ENCODE measurements at places on chromosomes 11 and 22.

DNA sequence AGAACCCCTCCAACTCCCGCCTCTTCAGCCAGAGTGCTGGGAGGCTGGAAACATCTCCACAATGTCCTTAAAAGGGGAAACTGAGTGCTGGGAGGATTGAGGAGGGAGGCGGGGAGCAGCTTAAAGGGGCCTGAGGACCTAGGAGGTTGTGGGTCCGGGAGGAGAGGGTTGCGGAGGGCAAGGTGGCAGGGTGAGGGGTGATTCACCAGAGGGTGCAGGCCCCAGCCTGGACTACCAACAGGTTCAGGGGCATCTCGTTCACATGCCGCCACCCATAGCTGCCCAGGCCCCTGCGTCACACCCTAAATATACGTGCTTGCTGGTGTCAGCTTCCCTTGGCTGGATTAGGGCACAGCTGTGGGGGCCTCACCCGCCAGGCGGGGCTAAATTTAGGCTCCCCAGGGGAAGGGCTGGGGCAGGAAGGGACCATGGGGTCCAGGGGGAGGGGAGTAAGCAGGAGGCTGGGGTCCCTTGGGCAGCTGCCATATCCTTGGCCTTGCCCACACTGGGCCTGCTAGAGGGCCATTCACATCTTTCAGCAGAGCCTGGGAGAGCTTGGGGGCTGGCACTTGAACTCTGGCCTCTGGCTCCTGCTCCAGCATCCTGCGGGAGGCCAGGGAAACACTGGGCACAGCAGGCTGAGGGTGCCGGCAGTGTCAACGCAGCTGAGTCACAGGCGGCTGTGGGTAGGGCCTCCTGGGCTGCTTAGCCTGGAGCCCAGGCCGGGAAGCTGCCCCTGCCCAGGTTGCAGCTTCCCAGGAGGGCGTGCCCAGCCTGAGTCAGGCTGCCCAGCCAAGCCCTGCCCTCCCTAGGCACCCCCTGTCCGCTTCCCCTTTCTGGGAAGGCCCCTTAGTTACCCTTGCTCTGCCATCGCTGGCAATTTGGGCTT lies 1.3 kb downstream of the EHBP1L1 start:
- no peak for DNase-seq

DNA sequence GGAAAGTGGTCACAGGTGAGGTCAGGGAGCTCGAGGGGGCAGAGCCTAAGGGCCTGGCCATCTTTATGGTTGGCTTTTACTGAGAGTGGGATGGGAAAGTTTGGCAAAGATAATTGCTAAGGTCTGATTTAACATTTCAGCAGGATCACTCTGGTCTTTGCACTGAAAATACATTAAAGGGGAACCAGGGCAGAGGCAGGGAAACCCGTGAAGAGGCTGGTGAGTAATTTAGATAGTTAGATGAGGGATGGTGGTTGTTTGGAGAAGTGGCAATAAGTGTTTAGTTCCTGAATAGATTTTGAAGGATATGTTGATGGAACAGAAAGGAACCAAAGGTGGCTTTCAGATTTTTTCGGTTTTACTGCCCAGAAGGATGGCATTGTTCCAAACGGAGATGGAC lies 50.8 kb downstream of the SCN3B start:
- no peak for DNase-seq

DNA sequence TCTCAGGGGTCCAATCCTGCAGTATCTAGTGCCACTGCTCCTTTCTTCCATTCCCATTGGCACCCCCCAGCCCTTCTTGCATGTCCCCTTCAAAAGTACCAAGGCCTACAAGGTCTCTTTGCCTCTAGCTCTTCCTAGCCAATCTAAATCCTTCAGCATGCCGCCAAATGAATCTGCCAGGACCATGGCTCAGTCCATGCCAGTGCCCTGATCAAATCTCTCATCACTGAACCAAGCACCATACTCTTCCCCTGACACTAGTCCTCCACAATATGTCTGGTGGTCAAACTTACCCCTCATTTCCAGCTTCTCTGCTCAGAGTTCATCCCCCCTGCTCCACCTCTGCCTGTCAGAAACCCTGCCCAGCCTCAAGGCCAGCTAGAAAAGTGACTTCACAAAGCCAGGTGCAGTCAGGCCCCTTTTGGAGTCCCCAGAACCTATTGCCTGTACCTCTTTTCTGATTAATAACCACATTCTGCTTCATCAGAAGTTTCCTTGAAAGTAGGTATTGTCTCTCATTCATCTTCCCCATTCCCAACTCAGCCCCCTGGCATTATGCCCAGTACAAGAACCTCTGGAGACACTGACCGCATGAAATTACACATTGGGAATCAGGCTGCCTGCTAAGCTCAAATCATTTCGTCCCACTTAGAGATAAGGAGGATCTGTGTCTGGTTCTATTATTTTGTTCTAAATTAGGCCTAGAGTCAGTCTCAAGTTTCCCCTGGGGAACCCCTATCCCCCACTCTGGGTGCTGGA lies 11.4 kb downstream of the FEN1 start:
- no peak for DNase-seq

DNA sequence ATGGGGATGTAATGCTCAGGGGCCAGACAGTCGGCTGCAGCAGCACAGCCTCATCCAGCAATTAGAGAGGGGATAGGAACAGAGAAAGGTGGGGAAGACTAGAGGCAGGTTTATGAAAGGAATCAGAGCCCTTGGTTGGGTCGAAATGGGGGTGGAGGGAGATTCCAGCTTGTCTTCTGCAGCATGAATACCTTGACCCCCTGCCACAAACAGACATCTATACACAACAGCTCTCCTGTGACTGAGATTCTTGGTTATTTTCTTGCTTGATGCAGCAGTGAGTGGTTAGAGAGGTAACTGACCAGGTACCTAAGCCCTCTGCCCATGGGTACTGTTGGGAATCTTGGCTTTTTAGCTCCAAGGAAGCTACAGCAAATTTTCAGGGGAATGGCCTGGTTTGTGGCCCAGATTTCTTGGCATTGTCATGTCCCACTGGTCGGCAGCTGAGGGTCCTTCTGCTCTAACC lies at the start of gene TRIM49D1:
TSS of gene TRIM49D1 (minus strand) at position 51 of the 466 bp plus-strand sequence. CDS start 4,535 bp downstream, outside the sequence.
- no peak for DNase-seq

- DNase-seq = no peak
These were observed 10.2 kb downstream of the GNB1L start for GRCh38 chr22:19844377-19845053.

- no peak for DNase-seq
These were observed 84.7 kb downstream of the DGCR2 start for GRCh38 chr22:19037282-19038163.

- no peak for DNase-seq
These were observed 263.3 kb upstream of the POU2AF2 start for GRCh38 chr11:110982214-110982613.

- DNase-seq = no peak
These were observed 21.9 kb upstream of the LYVE1 start for GRCh38 chr11:10590218-10590915.

- DNase-seq = no peak
These were observed 21.9 kb downstream of the TPBGL start for GRCh38 chr11:75262436-75262835.

- no peak for DNase-seq
These were observed 169.2 kb upstream of the NCAM1 start for GRCh38 chr11:112792070-112792469.

- no peak for DNase-seq
These were observed 10.2 kb upstream of the LDHA start for GRCh38 chr11:18384157-18384641.

GRCh38 chr11:130323452-130324450 lies 9.0 kb upstream of the ZBTB44 start:
- no peak for DNase-seq

DNA sequence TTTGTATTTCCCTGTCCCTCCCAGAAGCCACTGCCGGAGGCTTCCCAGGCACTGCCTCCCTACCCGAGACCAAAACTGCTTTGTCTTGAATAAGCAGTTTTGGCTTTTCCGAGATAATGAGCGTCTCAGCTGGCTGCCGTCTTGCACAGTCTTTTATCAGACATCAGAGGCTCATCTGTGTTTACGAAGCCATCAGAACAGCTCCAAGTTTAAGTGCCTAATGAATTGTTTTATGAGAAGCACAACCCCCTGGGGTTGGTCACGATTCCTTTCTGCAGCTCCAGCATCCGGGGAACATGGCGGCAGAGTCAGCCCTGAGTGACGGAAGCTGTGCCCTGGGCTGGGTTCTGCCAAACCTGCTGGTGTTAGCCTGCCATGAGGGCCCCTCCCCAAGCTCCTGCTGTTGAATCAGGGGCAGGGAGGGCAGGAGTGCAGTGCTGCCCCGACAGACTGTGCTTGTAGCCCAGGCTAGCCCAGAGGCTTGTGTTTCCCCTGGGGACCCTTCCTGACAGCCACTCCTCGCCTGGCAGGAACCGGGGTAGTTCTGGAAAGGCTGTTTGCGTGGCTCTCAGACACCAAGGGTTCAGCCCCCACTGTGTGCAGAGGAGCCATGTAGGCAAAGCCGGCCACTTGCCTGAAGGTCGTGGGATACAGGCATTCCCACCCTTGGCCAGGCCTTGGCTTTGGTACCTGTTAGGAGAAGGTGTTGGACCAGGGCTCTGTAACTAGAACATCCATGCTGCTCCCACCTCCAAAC lies 96.1 kb downstream of the MORC2 start:
- DNase-seq = no peak

GRCh38 chr11:130715085-130715876 lies 201.0 kb downstream of the SNX19 start:
- DNase-seq = no peak

DNA sequence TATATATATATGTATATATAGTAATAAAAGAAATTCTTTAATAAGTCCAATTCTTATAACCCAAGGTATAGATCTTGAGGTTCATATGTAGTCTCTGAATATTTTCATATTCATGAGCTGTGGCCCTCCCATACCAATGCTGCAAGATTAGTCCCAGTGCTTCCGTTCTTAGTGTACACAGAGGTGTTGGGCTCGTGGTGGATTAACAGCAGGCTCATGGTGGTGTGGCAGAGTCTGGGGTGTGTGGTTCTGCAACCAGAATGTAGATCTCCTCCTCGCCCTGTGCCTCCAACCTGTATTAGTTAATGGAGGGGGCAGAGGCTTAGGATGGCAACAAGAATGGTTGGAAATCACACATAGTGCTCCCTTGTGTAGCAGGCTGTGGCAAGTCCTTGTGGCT lies 16.8 kb downstream of the PRDM10 start:
- no peak for DNase-seq

GRCh38 chr11:65771589-65772112 lies 9.1 kb downstream of the AP5B1 start:
- no peak for DNase-seq

DNA sequence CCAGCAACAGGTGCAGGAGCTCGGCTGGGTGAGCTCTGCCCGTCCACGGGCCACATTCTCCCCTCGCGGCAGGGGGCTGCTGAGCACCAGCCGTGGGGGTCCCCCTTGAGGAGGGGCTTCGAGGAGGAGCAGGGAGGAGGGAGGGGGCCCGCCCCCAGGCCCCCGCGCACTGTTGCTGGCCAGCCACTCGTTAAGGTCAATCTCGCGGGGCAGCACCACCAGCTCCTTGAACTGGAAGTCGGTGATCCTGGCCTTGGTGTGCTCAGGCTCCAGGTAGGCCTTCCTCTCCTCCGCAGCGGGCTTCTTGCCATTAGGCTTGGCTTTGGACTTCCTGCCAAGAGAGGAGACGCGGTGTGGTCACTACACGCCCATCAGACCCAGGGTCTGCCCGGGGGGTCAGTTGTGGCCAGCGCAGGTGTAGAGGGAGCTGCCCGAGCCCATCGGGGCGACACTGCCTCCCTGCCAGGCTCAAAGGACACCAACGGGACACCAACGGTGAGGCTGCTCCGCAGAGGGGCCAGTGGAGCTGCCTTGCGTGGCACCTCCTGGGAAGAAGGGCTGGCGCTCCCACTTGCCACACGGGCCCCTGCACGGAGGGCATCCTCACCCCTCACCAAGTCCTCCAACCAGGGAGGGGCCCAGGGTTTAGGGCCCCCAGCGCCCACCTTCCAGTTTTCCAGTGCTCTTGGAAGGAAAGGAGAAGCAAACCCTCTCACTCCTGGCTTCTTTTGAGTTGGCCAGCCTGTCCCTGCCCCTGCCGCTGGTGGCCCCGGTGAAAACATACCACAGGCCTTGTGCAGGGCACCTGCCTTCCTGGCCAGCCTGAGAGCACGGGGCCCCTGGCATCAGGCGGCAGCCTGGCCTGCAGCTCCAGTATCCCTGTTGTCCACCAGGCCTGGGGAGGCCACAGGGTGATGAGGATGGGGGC lies 5.8 kb downstream of the MOB2 start:
- DNase-seq = no peak

GRCh38 chr22:30486661-30487115 lies 14.9 kb upstream of the SEC14L3 start:
- DNase-seq = no peak

GRCh38 chr11:119258180-119258579 lies 52.0 kb downstream of the CBL start:
- DNase-seq = no peak

GRCh38 chr11:41307296-41308080 lies 152.0 kb downstream of the LRRC4C start:
- no peak for DNase-seq

DNA sequence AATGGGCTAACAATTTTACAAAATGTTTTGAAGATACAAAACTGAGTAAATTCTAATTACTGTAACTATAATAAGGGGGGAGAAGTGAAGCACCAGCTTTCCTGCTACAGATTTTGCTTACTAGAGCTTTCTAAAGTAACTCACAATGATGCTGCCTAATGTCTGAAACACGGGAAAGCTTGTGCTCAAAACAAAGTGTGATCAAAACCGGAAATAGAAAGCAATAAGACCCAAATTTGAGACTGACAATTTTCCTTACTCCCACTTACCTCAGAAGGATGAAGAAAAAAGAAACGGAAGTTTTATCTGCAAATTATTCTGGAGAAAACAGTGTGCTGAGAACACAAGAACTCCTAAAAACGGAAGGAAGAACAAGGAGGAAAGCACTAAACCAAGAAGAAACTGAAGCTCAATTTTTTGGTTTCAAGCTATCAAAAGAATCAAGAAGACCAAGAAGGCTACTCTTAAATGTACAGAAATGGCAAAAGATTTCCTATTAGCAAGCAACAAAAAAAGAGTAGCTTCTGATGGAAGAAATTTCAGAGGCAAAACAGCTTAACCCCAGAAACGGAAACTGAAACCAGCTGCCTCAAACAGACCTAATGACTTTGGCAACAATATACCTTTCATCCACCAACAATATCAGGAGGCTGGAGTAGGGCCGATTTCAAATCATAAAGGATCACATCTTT lies 33.4 kb downstream of the AMBRA1 start:
- no peak for DNase-seq

- DNase-seq = no peak
These were observed 1.3 kb downstream of the SRRD start for GRCh38 chr22:26485013-26485412.
